ENCODE measurements at places on chromosomes 16 and 17. TPM values are rescaled to one million over a fixed set of nuclear protein-coding genes. Genes with fewer than 3 reads are reported as not detected.

The CIBAR2 gene
- polyA plus RNA-seq = 0.91 TPM

The PLCD3 gene
- 33.2 TPM for polyA plus RNA-seq

The CHTF18 gene
- 0.29 TPM for polyA plus RNA-seq

The PRR35 gene
- not detected for polyA plus RNA-seq

The ACBD4 gene
- 71.3 TPM for polyA plus RNA-seq

DNA sequence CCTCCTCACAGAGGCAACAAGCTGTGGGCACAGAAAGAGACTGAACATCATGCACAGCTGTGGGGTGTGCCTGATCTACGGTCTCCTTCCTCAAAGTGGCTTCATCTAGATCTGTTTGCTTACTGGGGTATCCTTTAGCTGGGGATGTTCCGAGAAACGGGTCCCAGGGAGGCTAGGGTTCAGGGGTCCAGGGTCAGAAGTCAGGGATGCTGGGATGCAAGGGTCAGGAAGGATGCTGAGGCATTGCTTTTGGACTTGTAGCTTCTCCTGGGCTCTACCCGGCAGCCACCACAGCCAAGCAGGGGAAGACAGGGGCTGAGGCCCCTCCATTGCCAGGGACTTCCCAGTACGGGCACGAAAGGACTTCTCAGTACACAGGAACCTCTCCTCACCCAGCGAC is 6.6 kb downstream of the CD300LG start:
- no peak overlapping the region for H3K27ac ChIP-seq
- DNase-seq = no peak
- no peak overlapping the region for H3K4me3 ChIP-seq
- no peaks in the 10 kb centered on the region for H3K36me3 ChIP-seq

DNA sequence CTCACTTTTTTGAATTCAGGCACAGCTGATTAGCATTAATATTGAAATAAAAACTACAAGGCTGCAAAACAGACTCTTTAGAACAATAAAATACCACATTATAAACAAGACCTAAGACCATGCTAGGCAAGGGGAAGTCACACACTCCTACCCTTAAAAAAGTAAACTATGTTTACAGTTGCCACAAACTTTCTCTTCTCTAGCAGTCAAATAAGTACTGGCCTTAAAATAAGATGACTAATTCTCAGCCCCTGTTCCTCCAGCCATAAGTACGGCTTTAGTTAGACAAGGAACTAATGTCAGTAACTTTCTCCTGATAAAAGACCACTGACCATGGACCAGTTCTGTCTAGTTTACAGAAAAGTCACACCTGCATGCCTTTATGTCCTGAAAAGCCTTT is 19.5 kb upstream of the CPHXL start:
- H3K27me3 ChIP-seq = no peaks in the 10 kb centered on the region
- H3K36me3 ChIP-seq = no peaks in the 10 kb centered on the region
- no peaks in the 10 kb centered on the region for H3K4me1 ChIP-seq
- H3K4me3 ChIP-seq = no peak overlapping the region
- DNase-seq = no peak

DNA sequence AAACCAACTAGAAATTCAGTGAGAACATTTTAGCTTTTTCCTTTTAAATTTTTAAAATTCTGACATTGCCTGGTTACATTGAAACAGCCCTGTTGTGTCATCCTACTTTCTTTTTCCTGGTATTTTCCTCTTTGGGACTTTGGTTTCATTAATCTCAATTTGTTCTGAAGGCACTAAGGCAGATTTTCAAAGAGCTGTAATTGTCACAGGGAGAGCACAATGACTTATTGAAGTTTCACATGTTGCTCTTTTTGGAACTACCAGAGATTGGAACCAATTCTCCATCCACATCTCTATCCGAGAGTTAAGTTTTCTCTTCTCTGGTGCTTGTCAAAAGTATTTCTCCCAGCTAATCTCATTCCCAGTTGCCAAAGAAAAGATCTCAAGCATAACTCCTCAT is 144.7 kb upstream of the TBX2 start:
- H3K4me3 ChIP-seq = no peak overlapping the region
- no peaks in the 10 kb centered on the region for H3K27me3 ChIP-seq
- no peak for DNase-seq
- no peak overlapping the region for H3K27ac ChIP-seq
- no peaks in the 10 kb centered on the region for H3K36me3 ChIP-seq

DNA sequence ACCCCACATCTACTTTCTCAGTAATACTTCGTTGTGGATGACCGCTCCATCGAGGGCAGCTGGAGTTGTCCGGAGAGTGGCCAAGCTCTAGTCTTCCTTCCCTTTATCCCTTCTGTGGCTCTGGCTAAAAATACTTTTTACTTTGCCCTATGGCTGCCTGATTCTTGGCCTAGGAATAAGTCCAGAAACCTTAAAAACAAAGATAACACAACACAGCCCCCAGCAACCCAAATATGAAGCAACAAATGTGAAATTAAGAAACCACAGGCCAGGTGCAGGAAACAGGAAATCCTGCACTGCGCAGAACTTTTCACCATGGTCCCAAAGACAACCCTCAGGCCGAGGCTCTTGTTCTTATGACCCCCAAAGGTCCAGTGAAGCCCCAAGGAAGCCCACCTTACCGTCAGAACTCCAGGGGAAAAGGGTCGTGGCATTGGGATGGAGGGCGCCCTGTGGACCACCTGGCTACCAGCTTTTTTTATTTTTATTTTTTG is 26.0 kb downstream of the TK2 start:
- peak overlapping the region; percentile 50 for H3K27ac ChIP-seq
- no peak for DNase-seq
- peaks cover 52% of the 10 kb centered on the region for H3K4me1 ChIP-seq
- H3K27me3 ChIP-seq = no peaks in the 10 kb centered on the region

DNA sequence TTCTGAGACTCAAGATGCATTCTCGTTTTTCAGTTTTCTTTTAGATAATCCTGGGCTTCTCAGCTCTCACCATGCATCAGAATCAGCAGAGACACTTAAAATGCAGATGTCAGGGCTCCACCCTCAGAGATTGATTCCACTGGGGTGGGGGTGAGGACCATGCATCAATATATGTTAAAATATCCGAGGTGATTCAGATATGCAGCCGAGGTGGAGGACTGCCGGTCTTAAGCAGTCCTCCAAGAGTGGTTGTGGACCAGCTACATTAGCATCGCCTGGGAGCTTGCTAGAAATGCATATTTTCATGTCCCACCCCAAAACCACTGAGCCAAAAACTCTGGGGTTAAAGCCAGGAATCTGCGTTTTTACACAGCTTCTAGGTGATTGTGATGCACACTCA is 501.3 kb downstream of the CDH13 start:
- H3K36me3 ChIP-seq = no peaks in the 10 kb centered on the region
- no peak for DNase-seq
- no peak overlapping the region for H3K27ac ChIP-seq
- no peaks in the 10 kb centered on the region for H3K27me3 ChIP-seq

DNA sequence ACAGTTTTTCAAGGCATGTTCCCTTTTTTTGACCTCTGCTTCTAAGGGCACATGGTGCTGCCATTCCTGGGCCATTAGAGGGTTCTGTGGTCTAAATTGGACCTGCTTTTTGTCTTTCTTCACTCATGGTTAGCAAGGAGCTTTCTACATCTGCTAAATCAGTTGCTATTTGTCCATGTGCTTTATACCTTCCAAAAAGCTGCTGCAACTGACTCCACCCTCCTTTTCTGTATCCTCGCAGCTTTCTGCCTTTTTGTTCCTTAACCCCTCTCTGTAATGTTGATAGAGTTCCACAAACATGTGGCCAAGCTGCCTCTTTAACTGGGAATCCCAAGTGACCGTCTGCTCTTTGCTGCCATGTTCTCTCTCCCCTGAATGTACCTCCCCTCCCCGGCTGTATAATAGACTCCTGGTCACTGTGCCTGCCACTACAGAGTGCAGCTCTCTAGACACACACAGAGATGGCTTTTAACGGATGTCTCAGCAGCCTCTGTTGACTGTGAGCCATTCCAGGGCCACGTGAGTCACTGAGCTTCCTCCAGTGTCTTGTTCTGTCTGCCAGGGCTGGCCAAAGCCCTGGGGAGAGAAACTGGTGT is 57.4 kb upstream of the TEKT3 start:
- H3K27me3 ChIP-seq = no peaks in the 10 kb centered on the region
- peaks cover 14% of the 10 kb centered on the region for H3K4me1 ChIP-seq
- no peaks in the 10 kb centered on the region for H3K36me3 ChIP-seq
- H3K27ac ChIP-seq = peak overlapping the region; percentile 50
- DNase-seq = peak; percentile 78
- H3K4me3 ChIP-seq = no peak overlapping the region

DNA sequence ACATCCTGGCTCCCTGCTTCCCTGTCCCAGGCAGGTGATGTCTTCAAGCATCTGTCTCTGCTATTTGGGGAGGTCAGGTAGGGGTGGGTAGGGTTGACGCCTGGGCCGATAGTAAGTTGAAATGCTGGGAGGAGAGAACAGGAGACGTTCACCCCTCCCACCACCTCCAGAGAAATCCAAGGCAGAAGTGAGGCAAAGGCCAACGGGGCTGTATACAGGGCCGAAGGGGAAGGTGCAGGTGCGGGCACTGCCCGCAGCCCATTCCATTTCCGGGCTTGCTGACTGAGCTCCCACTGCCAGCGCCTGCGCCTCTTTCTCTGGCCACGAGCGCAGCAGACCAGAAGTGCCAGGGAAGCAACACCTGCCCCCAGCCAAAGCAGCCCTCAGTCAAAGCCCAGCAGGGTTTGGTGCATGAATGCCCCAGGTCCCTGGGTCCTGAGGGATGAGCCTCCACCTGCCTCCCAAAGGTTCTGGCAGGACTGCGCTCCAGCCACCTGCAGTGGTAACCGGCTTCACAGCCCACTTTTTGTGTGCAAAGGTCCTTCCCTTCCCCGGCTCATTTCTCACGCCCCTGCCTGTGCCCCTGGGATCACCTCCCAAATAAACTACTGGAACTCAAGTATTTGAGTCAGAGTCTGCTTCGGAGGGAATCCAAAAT is 127.6 kb upstream of the TNRC6C start:
- H3K27me3 ChIP-seq = no peaks in the 10 kb centered on the region
- H3K4me1 ChIP-seq = no peaks in the 10 kb centered on the region
- H3K4me3 ChIP-seq = no peak overlapping the region
- H3K36me3 ChIP-seq = no peaks in the 10 kb centered on the region

DNA sequence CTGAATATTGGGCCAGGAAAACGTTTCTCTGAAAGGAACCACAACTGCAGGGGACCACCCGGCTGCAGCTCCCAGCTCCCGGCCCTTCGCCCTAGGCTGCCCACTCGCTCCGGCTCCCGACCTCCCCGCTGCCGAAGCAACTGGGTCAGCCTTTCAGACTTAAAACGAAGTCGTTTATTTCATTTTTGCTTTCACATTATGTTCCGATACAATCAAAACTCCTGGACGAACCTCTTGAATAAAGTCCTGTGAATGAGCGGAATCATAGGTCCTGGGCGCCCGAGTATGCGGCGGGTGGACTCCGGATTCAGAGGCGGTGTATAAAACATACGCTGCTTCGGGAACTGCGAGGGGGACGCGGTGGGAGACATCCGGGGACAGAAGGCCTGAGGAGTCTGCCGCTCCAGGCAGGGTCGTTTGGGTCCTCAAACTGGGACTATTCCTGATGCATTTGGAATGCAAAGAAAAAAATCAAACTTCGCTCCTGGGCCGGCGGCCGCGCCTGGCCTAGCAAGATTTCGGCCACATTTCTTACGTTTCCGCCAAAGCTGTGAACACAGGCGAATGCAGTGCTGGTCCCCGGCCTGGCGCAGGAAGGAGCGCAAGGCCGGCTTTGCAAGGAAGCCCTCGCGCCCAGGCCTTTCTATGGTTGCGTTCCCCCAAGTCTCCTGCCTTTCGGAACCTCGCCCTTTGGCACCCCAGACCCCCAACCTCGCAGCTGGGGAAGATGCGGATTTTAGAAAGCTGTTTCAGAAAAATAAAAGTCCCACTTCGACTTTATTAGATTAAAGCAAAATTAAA is 3.7 kb downstream of the CBLN1 start:
- DNase-seq = no peak
- no peak overlapping the region for H3K4me3 ChIP-seq

DNA sequence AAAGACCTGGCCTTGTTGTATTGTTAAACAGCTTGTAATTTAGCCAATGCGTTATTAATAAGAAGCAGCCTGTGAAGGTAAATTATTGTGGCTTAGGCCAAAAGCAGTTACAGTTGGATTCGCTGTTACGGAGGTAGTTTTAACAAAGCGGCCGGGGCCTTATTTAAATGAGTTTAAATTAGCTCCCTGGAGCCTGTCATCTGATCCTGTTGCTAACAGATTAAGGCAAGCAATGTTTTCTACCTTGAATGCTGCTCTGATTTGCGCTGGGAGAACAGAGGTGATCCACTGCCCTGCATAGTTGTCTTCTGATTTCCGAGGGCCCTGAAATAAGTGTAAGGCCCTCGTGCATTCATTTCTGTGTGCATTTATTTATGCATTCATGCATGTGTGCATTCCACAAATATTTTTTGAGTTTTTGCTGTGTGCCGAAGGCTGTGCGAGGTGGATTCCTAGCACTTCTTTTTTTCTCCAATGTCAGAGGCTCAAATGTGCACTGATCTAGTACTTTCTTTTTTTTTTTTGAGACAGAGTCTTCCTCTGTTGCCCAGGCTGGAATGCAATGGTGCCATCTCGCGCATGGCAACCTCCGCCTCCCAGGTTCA is 10.9 kb downstream of the SEC14L5 start:
- H3K4me3 ChIP-seq = no peak overlapping the region
- no peaks in the 10 kb centered on the region for H3K36me3 ChIP-seq
- no peak overlapping the region for H3K27ac ChIP-seq
- no peak for DNase-seq
- H3K27me3 ChIP-seq = no peaks in the 10 kb centered on the region
- no peaks in the 10 kb centered on the region for H3K4me1 ChIP-seq

DNA sequence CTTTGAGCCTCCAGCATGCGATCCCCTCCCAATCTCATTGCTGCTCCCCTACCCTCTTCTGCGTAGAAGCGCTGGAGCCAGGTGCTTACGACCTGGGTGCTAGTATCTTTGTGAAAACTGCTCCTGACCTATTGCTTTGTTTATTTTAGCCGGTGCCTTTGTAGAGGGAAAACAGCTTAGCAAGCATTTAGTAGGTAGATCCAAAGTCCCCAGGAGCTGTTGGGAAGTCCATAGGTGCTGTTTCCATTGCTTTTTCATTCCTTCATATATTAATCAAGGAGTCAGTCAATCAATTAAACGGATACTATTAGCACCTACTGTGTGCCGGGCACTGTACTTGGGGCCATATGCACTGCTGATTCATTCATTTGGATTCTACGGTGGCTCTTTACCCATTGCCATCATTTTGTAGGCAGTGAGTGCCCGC is 497.6 kb downstream of the WWOX start:
- no peak for DNase-seq
- H3K27me3 ChIP-seq = no peaks in the 10 kb centered on the region
- no peaks in the 10 kb centered on the region for H3K36me3 ChIP-seq
- H3K27ac ChIP-seq = no peak overlapping the region

GRCh38 chr16:4679850-4680636 is 13.3 kb upstream of the NUDT16L1 start:
- H3K27me3 ChIP-seq = no peaks in the 10 kb centered on the region
- DNase-seq = peak; percentile 78
- H3K27ac ChIP-seq = peak overlapping the region; percentile 46
- H3K4me1 ChIP-seq = peaks cover 34% of the 10 kb centered on the region

All from adrenal gland (tissue), 19 donors.